ENCODE measurements at places on chromosomes 7 and 10. TPM values are rescaled to one million over a fixed set of nuclear protein-coding genes. Genes with fewer than 3 reads are reported as not detected.

DNA sequence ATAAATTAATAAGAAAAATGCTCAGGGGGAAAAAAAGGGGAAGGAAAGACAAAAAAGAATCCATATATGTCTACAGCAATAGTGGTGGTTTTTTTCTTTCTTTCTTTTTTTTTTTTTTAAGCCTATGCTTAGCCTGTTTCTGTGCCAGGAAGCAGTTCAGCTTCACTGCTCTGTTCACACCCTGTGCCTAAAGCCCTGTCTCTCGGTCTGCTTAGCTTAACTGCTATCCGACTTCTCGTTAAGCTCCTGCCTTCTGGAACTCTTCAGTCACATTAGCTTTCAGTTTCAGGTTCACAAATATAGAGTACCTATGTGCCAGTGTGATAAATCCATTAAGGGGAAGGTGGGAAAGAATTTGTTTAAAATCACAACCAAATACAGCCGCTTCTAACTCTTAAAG lies 26.5 kb upstream of the NRG3 start:
- H3K27me3 ChIP-seq = no peaks in the 10 kb centered on the region
- no peak overlapping the region for H3K4me3 ChIP-seq
- DNase-seq = no peak
- no peaks in the 10 kb centered on the region for H3K4me1 ChIP-seq

DNA sequence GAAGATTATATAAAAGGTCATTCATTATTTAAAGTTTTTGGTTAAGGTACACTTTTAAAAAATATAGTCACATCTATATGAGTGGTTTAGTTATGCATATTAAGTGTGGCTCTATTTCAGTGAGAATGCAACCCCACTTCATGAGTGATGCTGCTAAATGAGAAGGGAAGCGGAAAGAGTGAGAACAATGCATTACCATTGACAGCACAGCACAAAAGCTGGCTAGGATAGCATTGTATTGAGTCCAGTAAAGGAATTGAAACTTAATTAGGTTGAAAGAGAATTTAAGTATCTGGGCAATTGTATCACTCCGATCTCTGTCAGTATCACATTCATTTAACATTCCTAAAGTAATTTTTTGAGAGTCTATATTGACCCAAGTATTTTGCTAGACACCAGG lies 13.2 kb downstream of the POM121L12 start:
- no peaks in the 10 kb centered on the region for H3K36me3 ChIP-seq
- H3K27ac ChIP-seq = no peak overlapping the region
- H3K4me1 ChIP-seq = no peaks in the 10 kb centered on the region
- DNase-seq = no peak
- H3K27me3 ChIP-seq = no peaks in the 10 kb centered on the region

The PTER gene
- 29.3 TPM for total RNA-seq

- H3K36me3 ChIP-seq = no peaks in the 10 kb centered on the region
- H3K27ac ChIP-seq = no peak overlapping the region
- no peaks in the 10 kb centered on the region for H3K27me3 ChIP-seq
Measured at GRCh38 chr7:126937171-126937570, 315.6 kb downstream of the GRM8 start.

Data from spleen (tissue), 13 donors.